ENCODE measurements at places on chromosomes 16 and 17.

DNA sequence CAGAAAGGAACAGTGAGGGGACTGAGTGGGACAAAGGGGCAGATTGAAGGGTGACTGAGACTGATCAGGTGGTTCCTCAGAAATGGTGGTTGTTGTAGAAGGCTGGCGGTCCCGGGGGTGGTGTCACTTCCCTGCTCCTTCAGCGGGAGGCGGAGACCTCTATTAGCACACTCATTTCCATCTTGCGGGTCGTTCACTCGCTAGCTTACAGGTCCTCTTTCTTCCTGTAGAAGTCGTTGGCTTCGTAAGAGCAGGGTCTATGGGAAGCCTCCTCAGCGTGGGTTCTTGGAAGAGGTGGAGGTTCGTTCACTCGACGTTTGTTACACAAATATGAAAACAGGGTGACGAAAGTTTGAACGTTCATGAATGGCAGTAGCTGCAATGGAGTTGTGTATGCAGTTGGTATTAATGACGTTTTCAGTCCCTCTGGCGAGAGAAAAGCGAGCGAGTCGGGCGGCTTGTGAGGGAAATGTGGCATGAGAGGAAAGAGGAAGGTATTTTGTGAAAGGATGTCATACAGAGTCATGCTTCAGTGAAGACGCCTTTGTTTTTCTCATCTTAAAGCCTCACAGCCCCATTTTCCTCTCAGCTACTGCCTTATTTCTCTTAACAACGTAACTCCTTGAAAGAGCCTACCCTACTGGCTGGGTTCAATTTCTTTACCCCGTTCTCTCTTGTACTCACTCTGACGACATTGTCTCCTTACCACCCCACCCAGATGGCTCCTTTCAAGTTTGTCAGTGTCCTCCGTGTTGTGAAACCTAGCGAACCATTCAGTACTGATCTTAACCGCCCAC is 667 bp downstream of the EFCAB13 start:
- no peak for DNase-seq

GRCh38 chr16:546909-547770 is 13.1 kb upstream of the PRR35 start:
- peak; percentile 63 for DNase-seq

GRCh38 chr17:43766413-43767052 is 7.9 kb upstream of the SOST start:
- peak; percentile 32 for DNase-seq

- DNase-seq: no peak
These were observed 358.6 kb upstream of the CDH11 start for GRCh38 chr16:65480281-65481091.

GRCh38 chr16:81595629-81596292 is 151.2 kb downstream of the CMIP start:
- DNase-seq: no peak

DNA sequence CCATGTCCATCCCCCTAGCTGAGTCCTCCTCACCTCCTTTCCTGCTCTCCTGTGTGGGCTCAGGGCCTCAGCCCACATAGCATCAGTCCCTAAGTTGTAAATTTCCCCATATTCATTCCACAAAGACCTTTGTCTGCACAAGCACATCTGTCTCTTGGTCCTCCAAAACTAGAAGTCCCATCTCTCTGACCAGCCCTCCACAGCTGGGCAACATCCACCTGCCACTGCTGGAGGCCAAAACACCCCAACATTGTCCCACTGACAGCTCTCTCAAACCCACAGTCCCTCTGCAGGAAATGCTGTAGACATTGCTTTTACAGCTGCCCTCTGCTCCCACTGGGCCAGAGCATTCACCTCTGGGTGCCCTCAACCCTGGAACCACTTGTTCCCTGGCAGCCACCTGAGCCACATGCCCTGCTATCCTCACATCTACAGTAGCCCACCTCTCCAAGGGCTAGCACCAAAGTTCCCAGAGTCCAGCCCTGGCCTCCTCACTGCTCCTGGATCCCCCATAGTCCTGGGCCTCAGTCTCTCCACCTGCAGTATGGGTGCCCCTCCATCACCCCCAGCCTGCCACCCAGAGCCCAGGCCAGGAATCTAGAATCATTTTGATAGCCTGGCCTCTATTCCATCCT is 1722.7 kb downstream of the TP53TG3F start:
- DNase-seq: no peak

GRCh38 chr16:51113236-51114125 is 37.6 kb downstream of the SALL1 start:
- no peak for DNase-seq

GRCh38 chr17:48443712-48444111 is 13.7 kb upstream of the SKAP1 start:
- no peak for DNase-seq

DNA sequence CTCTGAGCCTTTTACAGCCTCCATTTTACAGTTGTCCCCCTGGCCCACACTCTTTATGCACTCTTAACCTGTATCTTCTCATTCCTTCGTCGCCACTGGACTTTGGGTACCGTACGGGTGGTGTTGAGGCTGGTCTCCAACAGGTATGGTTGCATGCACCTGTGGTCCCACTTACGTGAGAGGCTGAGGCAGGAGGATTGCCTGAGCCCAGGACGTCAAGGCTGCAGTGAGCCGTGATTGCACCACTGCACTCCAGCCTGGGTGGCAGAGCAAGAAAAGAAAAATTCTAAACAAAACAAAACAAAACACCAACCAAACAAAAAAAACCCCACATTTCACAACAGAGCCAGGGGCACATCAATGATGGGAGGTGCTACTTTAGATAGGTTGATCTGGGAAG is 14.4 kb upstream of the TMEM98 start:
- no peak for DNase-seq

GRCh38 chr17:34916120-34916519 is 45.1 kb downstream of the CCT6B start:
- no peak for DNase-seq

DNA sequence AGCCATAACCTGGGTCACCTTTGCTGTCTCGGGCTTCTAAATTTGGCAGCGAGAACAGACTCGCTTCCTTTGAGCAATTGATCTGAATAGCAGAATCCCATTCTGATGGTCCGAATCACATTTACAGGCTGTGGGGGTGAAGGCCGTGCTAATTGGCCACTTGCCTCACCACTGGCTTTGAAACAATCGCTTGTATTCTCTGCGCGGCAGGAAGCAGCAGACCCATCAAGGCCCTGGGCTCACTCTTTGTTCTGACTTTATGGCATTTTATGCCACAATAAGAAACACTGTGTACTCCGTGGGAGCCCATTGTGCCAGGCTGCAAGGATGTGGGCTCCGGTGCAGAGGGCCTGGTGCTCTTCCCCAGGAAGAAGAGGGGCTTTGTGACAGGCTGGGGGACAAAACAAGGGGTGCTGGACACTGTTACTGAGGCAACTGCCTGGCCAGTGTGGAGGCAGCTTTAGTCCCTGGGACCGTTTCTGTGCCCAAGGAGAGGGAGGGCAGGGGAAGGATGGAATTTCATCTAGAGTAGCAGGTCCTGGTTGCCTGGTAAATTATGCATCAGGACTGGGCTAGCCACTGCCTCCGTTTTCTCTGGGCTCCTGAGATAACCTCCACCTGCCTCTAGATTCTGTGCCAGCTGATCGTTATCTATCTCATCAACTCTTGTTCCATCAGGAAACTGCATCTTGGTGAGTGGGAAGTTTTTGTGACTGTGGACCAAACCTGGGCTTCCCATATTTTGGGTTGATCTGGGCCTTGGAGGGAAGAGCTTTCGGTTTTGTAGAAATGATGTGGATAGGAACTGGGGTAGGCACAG is 78.5 kb downstream of the MRC2 start:
- DNase-seq: peak; percentile 50

DNA sequence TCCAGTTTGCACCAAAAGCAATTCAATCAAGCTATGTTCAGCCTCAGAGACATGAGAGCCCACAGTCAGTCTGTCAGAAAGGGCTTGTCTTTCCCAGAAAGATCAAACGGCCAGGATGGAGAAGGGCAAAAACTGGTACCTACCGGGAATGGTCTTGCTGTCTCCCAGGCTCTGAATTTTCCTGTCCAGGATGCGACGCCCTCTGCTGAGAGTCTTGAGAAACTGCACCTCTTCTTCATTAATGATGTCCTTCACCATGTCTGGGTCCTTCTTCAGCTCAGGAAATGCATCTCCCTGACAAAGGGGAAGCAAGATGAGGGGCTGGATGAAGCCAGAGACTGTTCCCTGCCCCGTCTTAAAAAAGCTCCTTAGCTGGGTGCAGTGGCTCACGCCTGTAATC is 15.8 kb upstream of the EXOSC6 start:
- no peak for DNase-seq

DNA sequence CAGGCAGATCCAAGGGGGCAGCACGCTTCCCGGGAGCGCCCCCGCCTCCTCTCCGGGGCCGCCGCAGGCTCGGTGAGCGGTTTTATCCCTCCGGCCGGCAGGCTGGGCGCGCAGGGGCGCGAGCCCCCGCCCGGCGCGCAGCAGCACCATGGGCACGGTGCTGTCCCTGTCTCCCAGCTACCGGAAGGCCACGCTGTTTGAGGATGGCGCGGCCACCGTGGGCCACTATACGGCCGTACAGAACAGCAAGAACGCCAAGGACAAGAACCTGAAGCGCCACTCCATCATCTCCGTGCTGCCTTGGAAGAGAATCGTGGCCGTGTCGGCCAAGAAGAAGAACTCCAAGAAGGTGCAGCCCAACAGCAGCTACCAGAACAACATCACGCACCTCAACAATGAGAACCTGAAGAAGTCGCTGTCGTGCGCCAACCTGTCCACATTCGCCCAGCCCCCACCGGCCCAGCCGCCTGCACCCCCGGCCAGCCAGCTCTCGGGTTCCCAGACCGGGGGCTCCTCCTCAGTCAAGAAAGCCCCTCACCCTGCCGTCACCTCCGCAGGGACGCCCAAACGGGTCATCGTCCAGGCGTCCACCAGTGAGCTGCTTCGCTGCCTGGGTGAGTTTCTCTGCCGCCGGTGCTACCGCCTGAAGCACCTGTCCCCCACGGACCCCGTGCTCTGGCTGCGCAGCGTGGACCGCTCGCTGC is 832 bp downstream of the CDK5R1 start:
- DNase-seq: no peak

- no peak for DNase-seq
These were observed 4.7 kb downstream of the COQ7 start for GRCh38 chr16:19071811-19072777.

- peak; percentile 40 for DNase-seq
These were observed at the start of gene MED13 for GRCh38 chr17:62064791-62065563. MED13 (minus strand) TSS chr17:62065278; CDS start chr17:62065205, 73 bp downstream.

DNA sequence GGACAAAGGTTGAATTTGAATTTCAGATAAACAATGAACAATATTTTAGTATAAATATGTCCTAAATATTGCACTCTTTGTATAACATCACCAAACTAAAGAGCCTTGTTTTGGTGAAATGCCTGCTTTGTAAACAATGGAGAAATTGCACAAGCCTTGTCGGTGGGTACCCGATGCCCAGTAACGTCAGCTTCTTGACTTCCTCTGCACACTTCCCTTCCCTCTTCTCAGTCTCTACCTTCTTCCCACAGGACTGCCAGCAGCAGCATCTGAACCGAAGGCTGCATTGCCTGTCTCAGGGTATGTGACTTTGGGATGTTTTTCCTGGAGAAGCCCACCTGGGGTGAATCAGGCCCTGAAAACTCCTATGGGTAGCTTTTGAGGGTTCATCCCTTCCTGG is 113.9 kb downstream of the UTP18 start:
- no peak for DNase-seq

DNA sequence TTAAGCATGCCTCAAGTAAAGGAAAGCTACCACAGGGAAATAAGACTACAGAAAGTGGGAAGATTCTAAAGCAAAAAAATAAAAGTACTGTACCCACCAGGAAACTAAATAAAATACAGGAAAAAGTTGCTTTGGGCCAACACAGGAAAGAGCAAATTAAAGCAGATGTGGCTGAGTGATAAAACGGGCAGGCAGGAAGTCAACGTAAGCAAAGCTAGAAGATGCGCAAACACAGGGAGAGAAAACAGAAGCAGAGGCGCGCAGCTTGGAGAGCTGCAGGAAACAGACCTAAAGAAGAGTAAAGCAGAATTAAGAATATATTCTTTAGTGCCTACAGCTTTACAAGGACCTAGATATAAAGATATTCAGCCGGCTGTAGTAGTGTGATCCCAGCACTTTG is 21.7 kb downstream of the USP36 start:
- no peak for DNase-seq

GRCh38 chr16:75679366-75679765 is 2.6 kb upstream of the CPHXL2 start:
- DNase-seq: no peak

DNA sequence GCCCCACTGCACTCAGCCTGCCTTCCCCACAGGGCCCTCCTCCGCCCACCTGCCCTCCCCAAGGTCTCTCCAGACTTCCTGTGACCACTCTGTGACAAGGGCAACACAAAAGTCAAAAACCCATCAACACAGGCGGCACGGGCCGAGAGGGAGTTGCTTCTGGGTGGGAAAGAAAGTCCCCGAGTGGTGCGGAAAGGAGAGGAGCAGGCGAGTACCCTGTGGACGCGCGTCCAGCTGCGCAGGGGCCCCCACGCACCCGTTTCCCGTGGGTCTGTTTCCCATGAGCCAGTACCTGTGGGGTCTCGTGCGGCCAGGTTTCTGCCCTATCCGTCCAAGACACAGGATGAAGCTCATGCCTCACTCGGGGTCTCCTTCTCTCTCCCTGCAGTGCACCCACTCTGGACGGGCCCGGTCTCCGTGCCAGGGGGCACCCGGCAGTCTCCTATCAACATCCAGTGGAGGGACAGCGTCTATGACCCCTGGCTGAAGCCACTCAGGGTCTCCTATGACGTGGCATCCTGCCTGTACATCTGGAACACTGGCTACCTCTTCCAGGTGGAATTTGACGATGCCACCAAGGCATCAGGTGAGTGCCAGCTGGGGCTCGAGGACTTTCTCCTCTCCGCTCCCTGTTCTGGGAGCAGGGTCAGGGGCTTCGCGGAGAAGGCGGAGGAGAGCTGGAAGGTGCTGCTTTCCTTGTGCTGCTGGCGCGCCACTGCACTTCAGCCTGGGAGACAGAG is 12.2 kb downstream of the CD2BP2 start:
- DNase-seq: no peak

DNA sequence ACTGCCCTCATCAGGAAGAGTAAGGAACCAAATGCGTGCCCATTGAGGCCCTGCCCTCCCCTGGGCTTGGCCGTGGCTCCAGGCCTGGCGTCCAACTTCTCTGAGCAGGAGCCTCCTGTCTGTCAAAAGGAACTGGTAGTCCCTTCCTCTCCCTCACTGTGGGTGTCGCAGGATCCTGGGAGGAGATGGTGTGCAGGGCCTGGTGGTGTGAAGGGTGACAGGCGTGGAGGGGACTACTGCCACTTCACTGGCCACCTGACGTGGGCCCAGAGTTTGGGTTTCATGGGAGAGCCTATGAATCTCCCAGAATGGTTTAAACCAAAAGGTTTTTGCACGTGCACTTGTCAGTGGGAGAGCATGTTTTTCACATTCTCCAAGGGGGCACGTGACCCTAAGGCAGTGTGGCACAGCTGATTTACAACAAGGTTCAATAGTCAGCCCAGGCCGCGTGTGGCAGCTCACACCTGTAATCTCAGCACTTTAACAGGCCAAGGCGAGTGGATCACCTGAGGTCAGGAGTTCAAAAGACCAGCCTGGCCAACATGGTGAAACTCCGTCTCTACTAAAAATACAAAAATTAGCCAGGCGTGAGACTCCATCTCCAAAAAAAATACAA is 12.5 kb downstream of the ARL2BP start:
- no peak for DNase-seq
